ENCODE measurements at places on chromosomes 11 and 22.

DNA sequence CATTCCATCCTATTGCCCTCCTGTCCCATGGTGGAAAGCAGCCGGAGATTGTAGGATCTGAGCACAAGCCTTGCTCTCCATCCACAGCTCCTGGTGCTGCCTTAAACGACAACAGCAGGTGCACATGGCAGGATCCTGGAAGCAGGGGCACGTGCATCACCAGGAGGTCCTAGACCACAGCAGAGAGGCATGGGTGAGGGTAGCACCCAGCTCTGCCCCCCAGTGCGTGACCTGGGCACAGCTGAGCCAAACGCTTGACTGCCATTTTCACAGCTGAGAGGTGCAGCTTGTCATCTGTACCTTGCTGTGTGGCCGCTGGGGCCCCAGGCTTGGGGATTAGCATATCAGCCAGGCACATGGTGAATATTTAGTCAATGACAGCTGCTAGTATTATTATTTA, 92.7 kb downstream of the NTM start:
- H3K36me3 ChIP-seq = no peaks in the 10 kb centered on the region
- peaks cover 48% of the 10 kb centered on the region for H3K27me3 ChIP-seq
- no peak for DNase-seq
- no peak overlapping the region for H3K4me3 ChIP-seq
- peaks cover 9% of the 10 kb centered on the region for H3K4me1 ChIP-seq

- no peak overlapping the region for H3K27ac ChIP-seq
- H3K4me1 ChIP-seq = peaks cover 10% of the 10 kb centered on the region
- DNase-seq = no peak
- H3K27me3 ChIP-seq = no peaks in the 10 kb centered on the region
Observed at GRCh38 chr22:33625959-33626358, 294.3 kb downstream of the LARGE1 start.

DNA sequence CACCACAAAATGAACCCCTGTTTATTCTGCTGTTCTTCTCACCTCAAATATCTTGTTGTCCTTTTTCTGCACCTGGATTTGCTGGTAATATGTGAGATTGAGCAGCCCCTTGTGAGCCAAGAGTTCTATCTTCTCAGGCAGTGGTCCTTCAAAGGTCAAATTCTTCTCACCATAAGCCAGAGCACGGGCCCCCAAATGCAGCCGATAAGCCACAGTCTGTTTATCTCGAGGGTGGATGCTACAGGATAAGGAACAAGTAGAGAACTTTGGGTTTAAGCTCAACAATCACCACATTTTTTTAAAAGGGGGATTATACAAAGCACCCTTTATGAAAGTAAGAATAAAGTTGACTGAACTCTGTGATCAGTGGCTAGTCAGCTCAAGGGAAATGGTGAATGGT, 15.8 kb downstream of the TBRG1 start:
- no peak overlapping the region for H3K4me3 ChIP-seq
- no peak overlapping the region for H3K27ac ChIP-seq
- no peak for DNase-seq
- H3K36me3 ChIP-seq = peaks cover 62% of the 10 kb centered on the region

DNA sequence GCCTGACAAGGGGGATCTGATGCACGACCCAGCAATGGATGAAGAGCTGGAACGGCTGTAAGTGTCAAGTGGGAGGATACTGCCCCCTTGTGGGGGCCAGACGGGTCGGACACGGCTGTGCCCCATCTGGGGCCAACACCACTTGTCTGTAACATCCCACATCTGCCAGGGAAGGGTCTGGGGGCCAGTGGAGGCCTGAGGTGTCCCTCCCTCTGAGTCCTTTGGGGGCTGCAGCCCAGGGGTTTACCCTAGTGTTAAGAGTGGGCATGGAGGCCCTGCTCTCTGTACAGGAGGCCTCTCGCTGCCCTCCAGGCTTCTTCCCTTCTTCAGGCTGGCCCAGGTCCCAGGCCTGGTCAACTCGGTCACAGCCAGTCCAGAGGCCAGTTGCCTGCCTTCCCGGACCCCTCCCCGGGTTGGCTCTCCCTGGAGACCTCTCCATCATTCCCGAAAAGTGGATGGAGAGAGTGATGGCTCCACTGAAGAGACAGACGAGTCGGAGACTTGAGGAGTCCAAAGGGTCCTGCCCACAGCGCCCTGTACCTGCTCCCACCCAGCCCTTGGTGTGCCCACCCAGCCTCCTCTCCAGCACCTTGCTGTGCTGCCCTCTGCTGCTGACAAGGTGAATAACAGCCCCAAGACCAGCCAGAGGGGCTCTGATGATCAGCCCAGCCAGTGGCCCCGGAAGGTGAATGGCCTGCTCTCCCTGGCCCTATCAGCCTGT, 15.4 kb downstream of the ARFGAP2 start:
- no peak for DNase-seq
- peaks cover 12% of the 10 kb centered on the region for H3K4me1 ChIP-seq
- H3K4me3 ChIP-seq = no peak overlapping the region
- H3K27me3 ChIP-seq = no peaks in the 10 kb centered on the region

DNA sequence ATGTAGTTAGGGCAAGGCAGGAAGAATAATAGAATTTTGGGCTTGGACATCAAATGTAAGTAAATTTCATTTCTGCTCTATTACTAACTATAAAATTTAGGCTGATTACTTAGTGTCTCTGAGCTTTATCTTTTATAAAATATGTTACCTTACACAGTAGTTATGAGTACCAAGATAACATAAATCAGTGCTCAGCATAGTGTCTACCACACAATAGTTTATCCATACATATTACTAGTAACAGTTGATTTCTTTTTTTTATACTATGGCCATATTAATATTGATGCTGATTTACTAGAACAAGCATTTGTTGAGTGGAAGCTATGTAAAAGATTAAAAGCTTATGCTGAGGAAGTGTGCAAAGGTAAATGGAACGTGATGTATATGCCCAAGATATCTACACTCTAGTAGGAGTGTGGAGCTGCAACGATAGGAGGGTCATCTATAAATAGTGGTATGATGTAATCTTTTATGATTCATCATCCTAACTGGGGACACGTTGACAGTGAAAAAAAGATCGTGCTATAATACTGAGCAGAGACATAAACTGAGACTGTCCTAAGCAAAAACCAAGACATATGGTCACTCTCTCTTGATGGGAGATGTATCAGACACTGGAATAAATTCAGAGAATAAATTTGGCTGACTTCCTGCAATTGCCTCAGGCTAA, 8.7 kb upstream of the SLC5A12 start:
- no peak overlapping the region for H3K27ac ChIP-seq
- H3K27me3 ChIP-seq = no peaks in the 10 kb centered on the region
- H3K4me3 ChIP-seq = no peak overlapping the region
- no peak for DNase-seq
- peaks cover 3% of the 10 kb centered on the region for H3K4me1 ChIP-seq

Measured in left ventricle myocardium inferior (tissue), 1 donor.